CD4-positive, alpha-beta memory T cell (primary cell): ENCODE measurements at places on chromosomes 2 and 18.

DNA sequence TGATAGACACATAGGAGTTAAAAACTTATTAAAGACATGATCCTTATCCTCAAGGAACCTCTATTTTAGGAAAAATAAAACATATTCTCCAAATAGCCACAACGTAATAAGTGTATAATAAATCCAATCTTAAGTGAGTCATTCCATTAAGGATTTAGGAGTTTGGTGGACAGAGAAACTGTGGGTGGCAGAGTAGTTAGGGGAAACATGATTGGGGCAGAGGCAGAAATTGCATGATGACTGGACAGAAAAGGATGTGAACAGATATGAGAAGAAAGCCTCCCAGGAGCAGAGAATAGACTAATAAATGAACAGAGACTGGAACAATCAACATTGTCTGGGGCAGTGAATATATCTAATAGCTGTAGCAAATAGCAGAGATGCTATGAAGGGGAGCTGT, 48.1 kb upstream of the SIGLEC15 start:
- H3K27me3 ChIP-seq, result no peaks in the 10 kb centered on the region
- no peaks in the 10 kb centered on the region for H3K36me3 ChIP-seq
- no peak overlapping the region for H3K27ac ChIP-seq
- H3K4me1 ChIP-seq, result peaks cover 22% of the 10 kb centered on the region
- no peak overlapping the region for H3K4me3 ChIP-seq

- no peak overlapping the region for H3K4me3 ChIP-seq
- no peaks in the 10 kb centered on the region for H3K27me3 ChIP-seq
- H3K4me1 ChIP-seq, result no peaks in the 10 kb centered on the region
- no peaks in the 10 kb centered on the region for H3K36me3 ChIP-seq
Measured at GRCh38 chr2:220665108-220665471, 907.0 kb downstream of the EPHA4 start.

GRCh38 chr2:181185948-181186347, 205.5 kb downstream of the UBE2E3 start:
- DNase-seq, result no peak
- no peak overlapping the region for H3K27ac ChIP-seq
- H3K36me3 ChIP-seq, result no peaks in the 10 kb centered on the region
- no peak overlapping the region for H3K4me3 ChIP-seq
- H3K27me3 ChIP-seq, result no peaks in the 10 kb centered on the region

GRCh38 chr2:168169097-168169745, 78.2 kb downstream of the STK39 start:
- H3K4me3 ChIP-seq, result no peak overlapping the region
- H3K27me3 ChIP-seq, result no peaks in the 10 kb centered on the region
- peaks cover 4% of the 10 kb centered on the region for H3K36me3 ChIP-seq
- no peak for DNase-seq

DNA sequence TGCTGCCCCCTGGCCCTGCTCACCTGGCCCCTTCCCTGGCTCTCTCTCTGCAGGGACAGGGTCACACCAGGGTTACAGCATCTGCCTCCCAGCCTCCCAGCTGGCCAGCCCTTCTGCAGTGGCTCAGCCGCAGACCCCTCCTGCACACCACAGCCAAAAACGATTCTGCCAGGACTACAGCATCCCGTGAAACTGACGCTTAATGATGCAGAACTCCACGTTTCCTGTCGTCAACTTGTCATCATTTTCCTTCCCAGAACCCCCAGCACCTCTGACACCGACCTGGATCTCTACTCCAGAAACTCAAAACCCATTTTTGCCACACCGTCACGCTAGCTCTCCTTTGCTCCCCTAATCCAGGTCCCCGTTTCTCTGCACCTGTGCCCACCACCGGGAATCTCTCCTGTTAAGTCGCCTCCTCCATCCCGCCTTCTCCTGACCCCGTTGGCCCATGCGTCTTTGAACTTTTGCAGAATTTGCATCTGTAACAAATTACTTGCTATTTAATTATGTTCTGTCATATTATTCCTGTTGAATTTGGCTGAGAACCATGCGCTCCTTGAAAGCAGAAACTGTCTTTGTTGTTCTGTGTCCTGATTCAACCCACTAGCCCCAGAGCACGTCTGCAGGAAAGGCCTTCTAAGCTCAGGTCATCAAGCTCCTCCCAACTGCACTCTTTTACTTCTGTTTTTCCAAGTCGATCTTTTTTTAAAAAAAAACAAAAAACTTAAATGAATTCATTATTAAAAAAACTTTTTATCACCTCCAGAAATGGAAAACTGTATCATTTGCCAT, 173.2 kb upstream of the COPS8 start:
- no peaks in the 10 kb centered on the region for H3K36me3 ChIP-seq
- H3K27me3 ChIP-seq, result no peaks in the 10 kb centered on the region
- H3K4me3 ChIP-seq, result no peak overlapping the region
- H3K4me1 ChIP-seq, result no peaks in the 10 kb centered on the region
- no peak for DNase-seq

- H3K27ac ChIP-seq, result no peak overlapping the region
- peaks cover 17% of the 10 kb centered on the region for H3K4me1 ChIP-seq
- H3K4me3 ChIP-seq, result no peak overlapping the region
- H3K27me3 ChIP-seq, result no peaks in the 10 kb centered on the region
Measured at GRCh38 chr2:37827455-37827854, 97.6 kb upstream of the RMDN2 start.

DNA sequence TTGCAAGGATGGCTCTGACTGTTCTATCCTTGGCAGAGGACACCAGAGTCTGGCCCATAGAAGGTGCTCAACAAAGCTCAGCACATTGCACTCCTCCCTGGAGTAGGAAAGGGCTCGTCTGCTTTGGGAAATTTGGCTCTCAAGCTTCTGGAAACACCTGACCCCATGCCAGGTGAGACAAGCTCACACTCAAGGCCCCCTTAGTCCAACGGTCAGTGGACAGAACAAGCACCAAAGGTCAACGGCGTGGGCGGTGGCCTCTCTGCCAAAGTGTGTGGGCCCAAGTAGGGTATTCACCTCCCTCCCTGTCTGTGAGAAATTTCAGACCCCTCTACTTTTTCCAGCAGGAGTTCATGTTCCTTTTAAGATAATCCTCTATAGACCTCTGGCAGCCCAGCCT, 2.0 kb upstream of the STEAP3 start:
- no peaks in the 10 kb centered on the region for H3K36me3 ChIP-seq
- H3K4me3 ChIP-seq, result no peak overlapping the region
- H3K27me3 ChIP-seq, result no peaks in the 10 kb centered on the region
- H3K27ac ChIP-seq, result no peak overlapping the region
- no peaks in the 10 kb centered on the region for H3K4me1 ChIP-seq

- H3K27ac ChIP-seq, result no peak overlapping the region
- no peak for DNase-seq
- no peaks in the 10 kb centered on the region for H3K36me3 ChIP-seq
- H3K4me1 ChIP-seq, result peaks cover 35% of the 10 kb centered on the region
- no peaks in the 10 kb centered on the region for H3K27me3 ChIP-seq
Measured at GRCh38 chr2:48312126-48312525, 217.8 kb upstream of the STON1 start.

GRCh38 chr18:36352384-36352783, 54.9 kb downstream of the FHOD3 start:
- no peak overlapping the region for H3K27ac ChIP-seq
- no peak overlapping the region for H3K4me3 ChIP-seq
- no peak for DNase-seq
- H3K4me1 ChIP-seq, result no peaks in the 10 kb centered on the region

DNA sequence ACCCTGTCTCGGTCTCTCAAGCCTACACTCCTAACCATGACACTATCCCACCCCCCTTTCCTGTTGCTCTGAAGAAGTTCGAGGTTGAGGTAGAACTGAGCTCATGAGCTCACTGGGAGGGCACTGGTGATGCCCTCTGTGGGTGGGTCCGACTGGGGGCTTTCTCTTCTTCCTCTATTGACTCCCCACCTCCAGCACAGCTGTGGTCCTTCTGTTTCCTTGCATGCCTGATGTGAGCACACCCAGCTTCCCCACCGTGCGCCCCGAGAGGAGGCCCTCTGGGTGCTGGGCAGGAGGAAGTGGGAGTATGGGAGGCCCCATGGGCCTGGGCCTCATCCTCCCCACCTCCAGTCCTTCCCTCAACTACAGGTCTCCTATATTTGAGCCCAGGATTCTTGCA, 20.9 kb downstream of the SPEG start:
- no peaks in the 10 kb centered on the region for H3K36me3 ChIP-seq
- H3K27me3 ChIP-seq, result no peaks in the 10 kb centered on the region
- no peak for DNase-seq
- no peak overlapping the region for H3K27ac ChIP-seq
- no peak overlapping the region for H3K4me3 ChIP-seq
